ENCODE measurements at places on chromosomes 11 and 22. TPM values are rescaled to one million over a fixed set of nuclear protein-coding genes. Genes with fewer than 3 reads are reported as not detected.
A peak's percentile ranks its signal among the peaks of the same experiment; 100 is the strongest.

GRCh38 chr11:57248780-57249383 is 11.8 kb upstream of the APLNR start:
- DNase-seq = peak; percentile 47

- no peak for DNase-seq
Measured at GRCh38 chr22:48579043-48579927, 1248.4 kb downstream of the BRD1 start.

The ZBED5 gene
- total RNA-seq = 43.3 TPM

- DNase-seq = no peak
Measured at GRCh38 chr22:45819305-45819704, 147.7 kb downstream of the ATXN10 start.

- no peak for DNase-seq
Measured at GRCh38 chr11:103529181-103529684, 420.0 kb downstream of the DYNC2H1 start.

DNA sequence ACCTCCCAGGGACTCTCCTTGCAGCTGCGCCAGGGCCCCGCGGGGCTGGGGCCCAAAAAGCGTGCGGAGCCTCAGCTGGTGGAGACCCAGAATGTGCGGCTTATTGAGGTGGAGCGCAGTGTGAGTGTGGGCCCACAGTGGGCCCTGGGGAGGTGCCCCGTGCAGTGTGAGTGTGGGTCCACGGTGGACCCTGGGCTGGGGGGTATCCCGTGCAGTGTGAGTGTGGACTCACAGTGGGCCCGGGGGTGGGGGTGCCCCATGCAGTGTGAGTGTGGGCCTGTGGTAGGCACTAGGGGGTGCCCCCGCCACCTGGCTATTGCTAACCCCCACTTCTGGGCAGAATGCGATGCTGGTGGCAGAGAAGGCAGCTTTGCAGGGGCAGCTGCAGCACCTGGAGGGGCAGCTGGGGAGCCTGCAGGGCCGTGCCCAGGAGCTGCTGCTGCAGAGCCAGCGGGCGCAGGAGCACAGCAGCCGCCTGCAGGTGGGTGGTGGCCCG is 7.8 kb upstream of the RPS6KA4 start:
- DNase-seq = no peak

DNA sequence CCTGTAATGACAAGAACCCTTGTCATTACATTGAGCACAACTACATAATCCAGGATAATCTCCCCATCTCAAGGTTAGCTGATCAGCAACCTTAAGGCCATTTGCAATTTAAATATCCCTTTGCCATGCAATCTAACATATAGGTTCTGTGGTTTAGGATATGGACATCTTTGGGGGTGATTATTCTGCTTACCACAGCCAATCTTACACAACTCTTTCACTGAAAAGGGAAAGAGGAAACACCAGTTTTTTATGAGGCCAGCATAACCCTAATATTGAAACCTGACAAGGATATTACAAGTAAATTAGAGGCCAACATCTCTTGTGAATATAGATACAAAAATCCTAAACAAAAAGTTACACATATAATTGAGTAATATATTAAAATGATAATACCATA is 78.5 kb downstream of the CYP2R1 start:
- no peak for DNase-seq

DNA sequence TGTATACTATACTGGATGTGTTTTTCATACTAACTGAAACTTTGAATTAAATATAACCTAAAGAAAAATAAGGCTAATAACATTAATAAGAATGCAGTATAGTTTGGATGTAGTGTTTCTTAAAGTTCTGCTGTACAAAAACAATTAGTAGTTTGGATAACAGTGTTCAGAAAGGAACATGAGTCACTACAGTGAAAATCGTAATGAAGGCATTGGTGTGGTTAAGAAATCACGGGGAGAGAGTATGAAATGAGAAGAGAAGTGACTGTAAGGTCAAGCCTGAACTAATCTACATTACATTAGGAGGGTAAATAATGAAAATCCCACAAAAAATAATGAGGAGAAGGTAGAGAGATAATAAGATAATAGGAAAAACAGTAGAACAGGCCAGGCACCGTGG is 726.6 kb upstream of the ARHGAP42 start:
- no peak for DNase-seq

GRCh38 chr22:18156878-18157713 is 7.1 kb downstream of the USP18 start:
- peak; percentile 76 for DNase-seq

DNA sequence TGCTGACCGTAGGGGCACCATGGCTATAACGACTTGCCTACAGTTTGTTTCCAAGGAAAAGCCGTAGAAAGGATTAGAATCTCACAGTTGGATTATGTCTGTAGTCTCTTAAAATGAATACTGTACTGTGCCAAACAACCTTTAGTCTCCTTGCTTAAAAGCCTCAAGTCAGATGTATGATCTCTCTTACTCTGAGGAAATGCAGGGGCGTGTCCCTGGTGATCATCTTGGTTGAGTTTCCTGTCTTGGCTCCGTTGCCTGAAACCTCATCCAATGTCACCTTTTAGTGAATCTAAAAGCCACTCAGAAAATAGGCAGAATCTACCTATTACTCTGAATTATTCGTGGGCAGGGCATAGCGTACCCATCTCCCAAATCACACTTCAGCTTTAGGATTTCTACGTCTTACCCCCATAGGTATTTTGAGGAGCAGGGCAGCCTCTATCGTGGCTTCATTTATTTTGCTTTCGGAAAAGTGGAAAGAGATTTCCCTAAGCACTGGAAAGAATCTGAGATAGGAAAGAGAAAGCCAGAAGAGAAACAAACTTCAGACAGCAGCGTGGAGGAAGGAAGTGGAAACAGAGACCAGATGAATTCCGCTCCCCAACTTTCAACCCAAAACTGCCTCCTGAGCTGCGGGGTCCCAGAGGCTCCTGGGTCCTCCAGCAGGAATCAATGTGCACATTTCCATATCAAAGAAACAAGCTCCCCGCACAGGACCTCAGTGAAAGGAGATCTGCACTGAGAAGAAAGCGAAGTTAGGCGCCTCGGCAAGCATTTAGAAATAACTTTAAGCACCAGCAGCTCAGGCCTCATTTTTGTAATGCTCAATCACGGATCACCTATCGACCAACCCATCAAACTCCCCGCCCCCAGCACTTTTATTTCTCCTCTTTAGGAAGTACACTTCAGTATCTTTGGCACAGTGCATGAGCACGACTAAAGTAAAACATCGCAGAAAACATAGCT is 245.8 kb downstream of the ETS1 start:
- DNase-seq = peak; percentile 73

DNA sequence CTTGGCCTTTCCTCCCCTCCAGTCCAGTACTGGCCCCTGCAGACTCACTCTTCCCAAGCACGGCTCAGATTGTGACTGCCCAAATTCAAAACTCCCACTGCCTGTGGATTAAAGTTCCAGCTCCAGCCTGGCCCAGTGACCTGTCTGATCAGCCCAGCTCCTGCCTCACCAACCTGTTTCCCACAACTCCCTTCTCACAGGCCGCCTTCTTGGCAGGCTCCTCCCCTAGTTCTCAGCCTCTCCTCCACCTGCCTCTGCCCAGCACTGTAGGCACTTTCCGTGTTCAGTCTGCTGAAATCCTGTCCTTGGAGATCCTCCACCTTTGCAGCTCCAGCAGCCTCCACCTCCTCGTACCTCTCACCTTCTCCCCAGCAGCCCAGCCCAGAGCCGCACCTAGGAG is 68.6 kb downstream of the MICAL2 start:
- peak; percentile 45 for DNase-seq

DNA sequence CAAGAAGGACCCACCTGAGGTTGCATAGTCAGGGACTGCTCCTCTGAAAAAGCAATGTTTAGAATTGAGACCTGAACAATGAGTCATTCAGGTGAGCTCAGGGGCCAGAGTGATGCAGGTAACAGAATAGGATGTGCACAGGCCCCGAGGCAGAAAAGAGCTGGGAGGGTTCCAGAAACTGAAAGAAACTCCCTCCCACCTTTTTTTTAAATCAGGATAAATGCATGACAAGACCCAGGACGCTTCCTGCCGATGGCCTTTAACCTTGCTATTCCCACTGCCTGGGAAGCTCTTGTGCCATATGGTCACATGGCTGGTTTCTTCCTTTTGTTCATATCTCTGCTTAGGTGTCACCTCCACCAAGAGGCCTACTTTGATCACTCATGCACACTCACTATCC is 214.2 kb upstream of the ZBED5 start:
- DNase-seq = no peak

- no peak for DNase-seq
Measured at GRCh38 chr11:43360361-43361032, 1.8 kb downstream of the TTC17 start.

The CARNS1 gene
- 3.3 TPM for total RNA-seq

DNA sequence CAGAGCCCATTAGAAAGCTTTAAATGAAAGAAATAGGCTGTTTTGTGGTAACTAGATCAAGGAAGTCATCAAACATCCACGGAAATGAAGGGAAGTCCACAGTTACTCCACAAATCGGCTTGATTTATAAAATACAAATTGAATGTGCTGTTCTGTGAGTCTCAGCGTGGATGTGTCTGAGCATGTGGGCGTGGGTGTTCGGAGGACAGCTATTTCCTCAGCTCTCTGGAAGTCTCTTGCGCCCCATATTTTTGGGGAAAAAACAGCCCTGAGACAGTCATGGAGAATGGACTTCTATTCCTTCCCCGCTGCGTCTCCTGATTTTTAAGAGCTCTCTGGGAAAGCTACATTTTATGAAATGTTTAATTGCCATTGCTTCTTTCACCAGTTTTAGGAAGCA is 144.4 kb downstream of the EFCAB6 start:
- no peak for DNase-seq

- DNase-seq = no peak
Measured at GRCh38 chr11:19077965-19078364, 17.4 kb upstream of the MRGPRX2 start.

Measured in activated CD4-positive, alpha-beta memory T cell treated with anti-CD3 and anti-CD28 coated beads for 36 hours (primary cell).